ENCODE measurements at places on chromosomes 6 and 20. TPM values are rescaled to one million over a fixed set of nuclear protein-coding genes. Genes with fewer than 3 reads are reported as not detected.

DNA sequence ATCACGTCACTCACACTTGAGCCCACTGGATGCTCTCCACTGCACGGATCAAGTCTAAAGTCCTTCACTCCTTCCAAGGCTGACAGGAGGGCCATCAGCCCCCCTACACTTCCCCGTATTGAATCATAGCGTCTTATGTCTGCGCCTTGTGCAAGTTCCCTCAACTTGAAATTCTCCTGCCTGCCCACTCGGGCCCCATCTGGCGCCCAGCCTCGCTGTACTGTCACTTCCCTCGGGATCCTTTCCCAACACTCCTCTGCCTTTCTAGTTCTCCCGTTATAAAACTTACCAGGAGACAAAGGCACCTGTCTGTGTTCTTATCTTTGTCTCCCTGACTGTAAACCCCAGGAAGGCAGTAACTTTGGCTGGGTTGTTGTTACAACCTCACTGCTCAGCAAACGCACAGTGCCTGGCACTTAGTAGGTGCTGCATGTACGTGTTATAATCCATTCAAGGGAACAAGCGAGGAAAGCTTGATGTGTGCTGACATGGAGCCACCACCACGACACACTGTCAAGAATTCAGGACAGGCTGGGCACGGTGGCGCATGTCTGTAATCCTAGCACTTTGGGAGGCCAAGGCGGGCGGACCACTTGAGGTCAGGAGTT lies 33.8 kb upstream of the ZFAND3 start:
- no peak for DNase-seq

DNA sequence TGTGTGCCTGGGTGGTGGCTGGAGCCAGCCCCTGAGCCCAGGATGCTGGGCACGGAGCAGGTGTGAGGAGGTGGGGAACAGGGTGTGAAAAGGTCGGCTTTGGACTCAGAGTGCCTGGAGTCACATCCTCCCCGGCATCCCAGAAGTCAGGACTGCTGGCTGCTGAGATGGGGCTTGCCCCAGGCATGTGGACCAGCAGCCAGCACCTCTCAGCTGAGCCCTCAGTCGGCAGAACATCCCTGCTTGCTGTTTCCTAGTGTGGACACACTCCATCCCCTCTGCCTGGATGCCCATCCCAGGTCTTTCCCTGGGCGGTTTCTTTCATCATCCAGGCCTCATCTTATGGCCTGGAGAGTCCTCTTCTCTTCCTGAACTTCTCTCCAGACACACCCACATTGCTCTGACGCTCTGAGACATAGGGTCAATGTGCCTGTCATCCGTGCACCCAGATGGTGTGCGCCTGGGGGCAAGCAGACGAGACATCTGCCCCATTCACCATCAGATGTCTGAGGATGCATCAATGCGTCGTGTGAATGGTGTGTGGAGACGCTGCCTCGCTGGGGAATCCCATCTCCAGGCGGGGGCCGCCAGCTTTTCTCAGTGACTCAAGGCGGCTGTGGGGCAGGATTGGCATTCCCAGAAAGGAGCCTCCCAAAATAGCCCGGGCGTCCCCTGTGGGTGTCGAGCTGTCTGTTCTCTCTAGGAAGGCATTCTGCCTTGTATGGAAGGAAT lies 104.2 kb downstream of the SYCP2 start:
- no peak for DNase-seq

- DNase-seq = no peak
Measured at GRCh38 chr20:18443886-18444285, 22.9 kb downstream of the DZANK1 start.

C20orf173 gene
- polyA plus RNA-seq = not detected

- DNase-seq = no peak
Measured at GRCh38 chr20:56592817-56593216, 36.3 kb upstream of the TFAP2C start.

DNA sequence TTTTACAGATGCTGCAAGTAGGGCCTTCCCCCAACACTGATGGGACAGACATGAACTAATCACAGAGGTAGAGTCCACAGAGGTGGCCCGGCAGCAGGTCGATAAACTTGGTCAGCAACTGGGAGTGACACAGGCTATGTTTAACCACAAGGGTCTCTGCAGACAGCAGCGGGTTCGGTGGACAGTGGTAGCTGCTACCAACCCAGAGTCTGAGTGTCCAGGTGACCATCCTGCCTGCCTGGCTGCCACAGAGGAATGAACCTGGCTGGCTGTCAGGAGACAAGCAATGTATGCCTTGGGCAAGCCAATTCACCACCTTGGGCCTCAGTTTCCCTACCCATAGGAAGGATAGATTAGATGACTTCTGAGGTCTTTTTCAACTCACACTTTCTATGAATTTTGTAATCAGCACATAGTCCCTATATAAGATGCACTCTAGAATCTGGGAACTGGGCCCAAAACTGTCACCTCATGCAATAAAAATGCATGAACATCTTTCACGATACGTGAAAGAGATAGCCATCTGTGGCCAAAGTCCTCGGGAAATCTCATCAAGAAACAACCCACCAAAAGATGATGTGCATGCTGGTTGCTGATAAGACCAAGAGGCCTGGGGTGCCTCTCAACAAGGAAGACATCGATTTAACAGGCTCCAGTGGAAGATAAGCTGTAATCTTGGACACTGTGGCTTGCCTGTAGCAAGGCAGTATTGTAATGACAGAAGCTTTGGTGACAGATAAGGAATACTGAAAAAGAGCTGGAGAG lies 30.5 kb downstream of the MDGA1 start:
- DNase-seq = no peak

DNA sequence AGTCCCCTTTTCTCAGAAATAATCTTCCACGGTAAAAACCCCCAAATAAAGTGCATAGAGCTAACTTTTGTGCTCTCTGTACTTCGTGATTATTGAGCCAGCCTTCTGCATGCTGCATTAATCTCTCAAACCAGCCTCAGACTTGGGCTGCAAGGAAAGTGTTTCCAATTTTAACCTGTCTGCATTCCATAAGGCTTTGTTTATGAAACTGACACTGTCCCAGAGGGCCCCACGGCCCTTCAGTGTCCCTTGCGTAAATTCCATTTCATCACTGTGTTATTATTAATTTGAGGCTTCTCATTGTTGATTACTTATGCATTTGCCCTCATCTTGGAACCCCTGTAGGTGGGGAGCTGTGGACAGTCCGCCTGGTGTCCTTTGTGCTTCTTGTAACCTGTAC lies 15.6 kb upstream of the SNRPB2 start:
- DNase-seq = no peak

- no peak for DNase-seq
Measured at GRCh38 chr6:1910621-1911407, 301.1 kb downstream of the FOXC1 start.

DNA sequence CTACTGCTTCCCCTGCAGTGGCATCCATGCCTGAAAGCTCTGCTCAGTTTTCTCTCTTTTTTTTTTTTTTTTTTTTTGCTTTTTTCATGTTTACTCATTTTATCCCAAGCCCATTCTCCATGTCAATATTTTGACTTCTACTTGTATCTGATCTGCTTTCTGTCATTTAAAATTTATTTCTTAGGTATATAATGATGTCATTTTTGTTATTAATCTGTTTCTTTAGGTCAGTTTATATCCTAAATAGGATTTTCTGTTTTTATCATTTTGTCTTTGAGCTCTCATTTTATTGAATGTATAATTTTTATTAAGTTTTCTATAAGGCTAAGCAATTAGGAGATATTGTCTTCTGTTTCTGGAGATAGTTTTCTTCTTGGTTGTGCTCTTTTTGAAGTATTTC lies 138.5 kb upstream of the PMEPA1 start:
- DNase-seq = no peak

DNA sequence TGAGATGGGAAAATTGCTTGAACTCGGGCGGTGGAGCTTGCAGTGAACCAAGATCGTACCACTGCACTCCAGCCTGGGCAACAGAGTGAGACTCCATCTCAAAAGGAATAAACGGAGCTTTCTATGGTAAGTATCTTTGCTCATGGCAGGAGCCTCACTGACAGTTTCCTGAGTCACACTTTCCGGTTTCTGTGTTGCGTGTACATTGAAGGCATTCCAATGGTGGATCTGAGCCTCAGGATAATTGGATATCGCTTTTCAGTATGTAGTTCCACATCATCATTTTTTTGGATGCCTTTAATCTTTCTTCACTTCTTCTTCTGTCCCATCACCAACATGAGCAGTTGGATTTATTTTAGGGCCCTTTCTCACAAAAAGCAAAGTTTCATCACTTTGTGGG lies 28.6 kb upstream of the GTSF1L start:
- DNase-seq = no peak

DNA sequence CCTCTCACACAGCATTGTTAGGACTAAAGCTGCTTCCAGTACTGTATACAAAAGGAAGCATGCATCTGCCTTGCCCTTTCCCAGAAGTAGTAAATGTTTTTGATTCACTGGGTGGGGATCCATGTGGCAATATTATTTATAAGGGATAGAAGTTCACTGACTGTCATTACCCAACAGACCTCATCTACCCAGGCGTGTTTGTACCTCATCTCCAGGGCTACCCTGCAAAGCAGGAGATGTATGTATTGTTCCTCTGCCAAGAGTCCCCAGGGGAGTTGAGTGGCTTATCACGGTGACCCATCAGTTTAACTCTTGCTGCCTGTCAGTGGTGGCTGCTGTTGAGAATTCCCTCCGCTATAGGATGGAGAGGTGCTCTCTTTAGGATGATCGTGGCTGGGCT lies 42.5 kb downstream of the SLC24A3 start:
- no peak for DNase-seq

DNA sequence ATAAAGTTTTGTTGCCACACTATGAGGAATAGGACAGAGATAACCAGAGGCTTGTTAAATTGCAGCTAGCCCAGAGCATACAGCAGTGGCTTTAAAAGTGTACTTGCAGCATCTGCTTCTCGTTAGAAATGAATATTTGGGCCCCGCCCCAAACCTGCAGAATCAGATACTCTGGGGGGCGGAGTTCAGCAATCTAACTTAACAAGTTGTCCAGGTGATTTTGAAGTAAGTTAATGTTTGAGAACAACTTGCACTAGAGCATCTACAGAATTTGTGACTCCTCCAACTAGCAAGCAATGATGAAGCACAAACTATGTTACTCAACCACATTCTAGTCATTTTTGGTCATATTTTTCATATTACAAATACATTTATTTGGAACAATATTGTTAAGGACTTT lies 10.6 kb upstream of the SUPT3H start:
- no peak for DNase-seq
